ENCODE measurements at places on chromosomes 1 and 21.
A peak's percentile ranks its signal among the peaks of the same experiment; 100 is the strongest.

DNA sequence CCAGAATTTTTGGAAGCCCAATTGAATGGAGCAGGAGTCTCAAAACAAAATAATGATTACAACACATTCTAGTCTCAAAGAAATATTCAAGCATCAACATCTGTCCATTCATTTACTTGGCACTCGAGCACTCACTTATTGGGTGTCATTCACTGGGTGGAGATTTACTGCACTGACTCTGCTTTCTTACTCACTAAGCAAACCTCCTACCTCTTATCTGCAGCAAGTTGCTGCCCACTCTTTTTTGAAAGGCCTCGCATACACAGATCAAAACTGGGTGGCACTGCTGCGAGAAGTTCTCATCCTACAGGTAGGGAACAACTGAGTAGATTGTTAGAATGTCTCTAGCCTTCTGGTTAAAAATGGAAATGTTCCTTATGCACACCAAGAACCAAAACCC, 18.0 kb downstream of the RHBDL2 start:
- H3K4me1 ChIP-seq = no peaks in the 10 kb centered on the region
- DNase-seq = no peak
- no peak overlapping the region for H3K27ac ChIP-seq
- no peaks in the 10 kb centered on the region for H3K36me3 ChIP-seq

GRCh38 chr1:245957427-245957826, 549.7 kb downstream of the SMYD3 start:
- H3K36me3 ChIP-seq = no peaks in the 10 kb centered on the region
- no peaks in the 10 kb centered on the region for H3K27me3 ChIP-seq
- peak overlapping the region; percentile 86 for H3K27ac ChIP-seq
- H3K4me3 ChIP-seq = no peak overlapping the region

DNA sequence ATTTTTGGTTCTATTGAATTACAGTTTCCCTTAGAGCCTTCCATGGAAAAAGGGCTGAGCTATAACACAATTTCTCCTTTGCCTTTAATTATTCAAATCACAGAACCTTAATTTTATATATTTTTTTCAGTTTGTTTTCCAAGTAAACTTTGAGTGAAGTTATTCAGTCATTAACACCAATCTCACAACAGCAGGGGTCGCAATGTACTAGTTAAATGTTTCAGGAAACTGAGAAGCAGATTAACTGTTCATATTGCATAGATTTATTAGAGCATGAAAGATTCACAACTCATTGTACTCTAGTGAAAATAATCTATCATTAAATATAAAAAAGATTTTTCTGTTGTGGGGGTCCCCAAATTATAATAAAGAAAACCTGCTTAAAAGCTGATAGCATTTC, 64.1 kb downstream of the KIFAP3 start:
- no peaks in the 10 kb centered on the region for H3K27me3 ChIP-seq
- no peak overlapping the region for H3K27ac ChIP-seq
- peaks cover 5% of the 10 kb centered on the region for H3K36me3 ChIP-seq
- H3K4me1 ChIP-seq = no peaks in the 10 kb centered on the region
- no peak overlapping the region for H3K4me3 ChIP-seq

DNA sequence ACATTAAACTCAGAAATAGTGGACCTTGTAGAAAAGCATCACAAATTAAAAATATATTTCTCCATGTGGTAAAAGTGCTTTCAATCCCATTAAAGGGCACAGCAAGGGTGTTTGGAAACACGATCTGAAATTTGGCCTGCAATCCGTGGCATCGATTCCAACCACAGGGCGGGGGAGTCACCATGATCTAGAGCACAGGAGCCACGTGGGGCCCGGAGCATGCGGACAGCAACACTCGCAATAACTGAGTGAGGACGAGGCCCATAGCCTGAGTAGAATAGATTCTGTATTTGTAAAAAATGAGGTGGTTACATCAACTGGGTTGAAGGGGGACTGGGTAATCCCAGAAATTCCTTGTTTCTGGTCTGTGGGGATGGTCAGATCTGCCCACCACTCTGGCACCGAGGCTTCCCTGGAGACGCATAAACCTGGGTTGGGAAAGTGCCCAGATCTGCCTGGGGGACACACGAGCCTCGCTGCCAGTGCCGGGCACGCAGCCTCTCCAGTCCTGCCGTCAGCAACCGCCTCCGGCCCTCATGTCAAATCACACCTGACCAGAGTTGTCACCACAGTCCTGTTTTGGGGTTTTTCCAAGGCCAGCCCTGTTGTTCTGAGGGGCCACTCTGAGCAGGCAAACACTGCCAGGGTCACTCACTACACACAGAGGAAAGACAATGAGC, 104.3 kb downstream of the PGBD5 start:
- H3K4me3 ChIP-seq = no peak overlapping the region
- no peaks in the 10 kb centered on the region for H3K36me3 ChIP-seq
- no peak overlapping the region for H3K27ac ChIP-seq
- H3K27me3 ChIP-seq = peaks cover 6% of the 10 kb centered on the region

DNA sequence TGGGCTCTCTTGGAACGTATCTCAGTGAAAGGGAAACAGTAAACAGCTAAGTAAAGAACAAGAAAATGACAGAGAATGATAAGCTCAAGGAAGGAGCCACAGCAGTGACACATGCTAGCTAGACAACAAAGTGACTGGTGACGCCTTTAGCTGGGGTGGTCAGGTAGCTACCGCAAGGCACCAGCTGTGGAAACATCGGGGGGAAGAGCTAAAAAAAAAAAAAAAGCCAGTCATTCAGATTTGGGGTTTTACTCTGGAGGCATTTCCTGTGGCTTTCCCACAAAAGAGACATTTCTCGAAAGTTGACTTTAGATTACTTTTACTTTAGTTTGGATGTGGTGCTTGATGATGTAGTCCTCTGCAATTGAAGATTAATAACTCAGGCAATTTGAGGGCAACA, 2.1 kb downstream of the FHAD1 start:
- DNase-seq = no peak
- H3K36me3 ChIP-seq = no peaks in the 10 kb centered on the region
- no peaks in the 10 kb centered on the region for H3K27me3 ChIP-seq
- peaks cover 2% of the 10 kb centered on the region for H3K4me1 ChIP-seq

DNA sequence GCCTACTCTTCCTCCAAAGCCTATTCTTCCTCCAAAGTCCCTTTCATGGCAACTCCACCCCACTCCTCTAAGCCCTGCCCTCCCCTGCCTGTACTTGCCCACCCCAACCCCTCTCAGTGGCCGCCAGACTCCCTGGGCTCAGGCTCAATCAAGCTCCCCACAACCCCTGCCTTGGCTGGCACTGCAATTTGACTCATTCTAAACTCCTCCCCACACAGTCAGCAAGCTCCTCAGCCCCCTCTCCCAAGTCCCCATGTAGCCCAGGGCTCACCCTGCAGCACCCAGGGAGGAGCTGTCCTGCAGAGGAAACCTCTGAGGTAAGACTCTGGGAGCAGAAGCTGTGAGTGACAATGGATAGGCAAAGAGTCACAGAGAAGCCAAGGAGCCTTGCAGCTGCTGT, 3.6 kb upstream of the VSIG8 start:
- no peaks in the 10 kb centered on the region for H3K36me3 ChIP-seq
- no peak overlapping the region for H3K27ac ChIP-seq
- no peak overlapping the region for H3K4me3 ChIP-seq

DNA sequence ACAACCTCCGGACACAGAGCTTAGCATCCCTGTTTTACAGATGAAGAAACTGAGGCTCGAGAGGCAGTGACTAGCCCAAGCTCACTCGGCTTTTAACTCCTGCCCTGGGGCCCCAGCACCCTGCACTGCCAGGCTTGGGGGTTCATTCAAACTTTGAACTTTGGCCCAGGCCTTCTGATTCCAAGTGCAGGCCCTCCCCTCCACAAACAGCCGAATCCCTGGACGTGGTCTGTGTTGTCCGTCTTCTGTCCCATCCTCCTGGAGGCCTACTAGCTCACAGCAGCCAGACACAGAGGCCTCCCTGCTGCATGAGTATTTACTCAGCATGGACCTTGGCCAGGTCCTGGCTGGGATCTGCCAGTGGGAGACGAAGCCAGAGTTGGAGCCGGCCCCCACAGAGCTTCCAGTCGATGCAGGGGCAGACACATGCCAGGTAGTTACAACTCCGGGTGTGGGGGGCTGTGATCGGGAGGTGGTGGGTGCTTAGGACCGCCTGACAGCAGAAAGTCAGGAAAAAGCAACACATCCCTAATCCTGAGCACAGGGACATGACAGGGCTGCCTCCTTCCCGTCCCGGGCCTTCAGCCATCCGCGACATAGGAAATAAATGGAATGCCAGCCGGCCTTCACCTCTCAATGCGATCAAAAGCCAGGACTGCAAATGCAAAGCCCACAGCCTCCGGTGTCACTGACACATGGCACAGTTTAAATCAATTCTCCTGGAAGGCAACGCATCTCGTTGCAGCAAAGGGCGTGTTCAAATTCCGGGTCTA, 7.4 kb downstream of the IFFO2 start:
- no peak for DNase-seq
- H3K36me3 ChIP-seq = no peaks in the 10 kb centered on the region
- no peaks in the 10 kb centered on the region for H3K27me3 ChIP-seq
- H3K4me3 ChIP-seq = peak overlapping the region; percentile 27
- peaks cover 66% of the 10 kb centered on the region for H3K4me1 ChIP-seq
- peak overlapping the region; percentile 100 for H3K27ac ChIP-seq

DNA sequence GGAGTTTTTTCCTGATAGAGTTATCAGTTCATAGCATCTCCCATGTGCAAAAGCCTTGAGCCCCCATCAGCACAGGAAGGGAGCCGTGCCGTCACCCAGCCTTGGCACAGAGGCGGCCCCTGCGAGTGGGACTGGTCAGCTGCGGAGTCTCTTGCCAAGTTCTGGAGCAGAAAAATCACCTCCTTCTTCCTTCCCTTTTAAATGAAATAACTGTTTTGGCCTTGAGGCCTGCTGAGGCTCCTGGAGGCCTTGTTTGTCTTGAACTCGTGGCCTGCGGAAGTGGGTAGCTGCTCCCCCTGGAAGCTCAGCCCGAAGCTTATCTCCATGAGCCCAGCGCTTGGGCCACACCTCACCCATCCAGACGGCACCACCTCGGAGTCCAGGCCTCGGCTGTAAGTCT, 145.7 kb upstream of the TMEM51 start:
- no peak overlapping the region for H3K4me3 ChIP-seq
- no peaks in the 10 kb centered on the region for H3K36me3 ChIP-seq
- no peak overlapping the region for H3K27ac ChIP-seq
- no peaks in the 10 kb centered on the region for H3K27me3 ChIP-seq
- no peaks in the 10 kb centered on the region for H3K4me1 ChIP-seq

- H3K4me3 ChIP-seq = no peak overlapping the region
- H3K36me3 ChIP-seq = peaks cover 5% of the 10 kb centered on the region
- no peak overlapping the region for H3K27ac ChIP-seq
- peaks cover 7% of the 10 kb centered on the region for H3K4me1 ChIP-seq
- H3K27me3 ChIP-seq = no peaks in the 10 kb centered on the region
Measured at GRCh38 chr1:54337928-54338327, 68.3 kb downstream of the SSBP3 start.

DNA sequence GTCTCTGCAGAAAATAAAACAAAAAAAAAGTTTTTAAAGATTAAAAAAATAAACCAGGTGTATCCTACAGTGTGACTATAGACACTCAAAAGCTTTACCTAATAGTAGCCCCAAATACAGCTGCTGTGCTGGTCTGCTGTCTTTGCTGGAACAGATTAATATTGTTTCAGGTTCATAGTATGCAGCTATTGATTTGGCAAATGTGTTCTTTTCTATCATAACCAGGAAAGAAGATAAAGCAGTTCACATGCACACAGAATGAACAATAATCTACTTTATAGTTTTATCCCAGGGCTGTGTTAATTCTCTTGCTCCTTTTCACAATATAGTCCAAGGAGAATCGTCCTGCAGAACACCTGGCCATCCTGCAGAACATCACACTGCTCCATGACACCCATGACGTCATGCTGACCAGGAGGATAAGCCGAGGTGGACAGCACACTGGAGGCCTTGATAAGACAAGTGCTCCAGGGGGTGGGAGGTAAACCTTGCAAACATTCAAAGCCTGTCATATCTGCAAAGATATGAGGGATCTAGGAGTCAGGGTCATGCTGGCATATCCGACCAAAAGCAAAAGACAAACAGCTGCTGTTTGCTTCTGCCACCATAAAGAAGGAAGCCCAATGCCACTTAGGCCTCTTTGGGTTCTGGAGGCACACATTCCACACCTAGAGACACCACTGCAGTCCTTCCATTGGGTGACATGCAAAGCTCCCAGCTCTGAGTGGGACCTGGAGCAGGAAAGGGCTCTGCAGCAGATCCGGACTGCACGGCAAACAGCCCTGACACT, 86.1 kb upstream of the SLC2A1 start:
- no peak overlapping the region for H3K27ac ChIP-seq
- H3K36me3 ChIP-seq = no peaks in the 10 kb centered on the region
- H3K27me3 ChIP-seq = no peaks in the 10 kb centered on the region
- DNase-seq = no peak
- H3K4me3 ChIP-seq = no peak overlapping the region

DNA sequence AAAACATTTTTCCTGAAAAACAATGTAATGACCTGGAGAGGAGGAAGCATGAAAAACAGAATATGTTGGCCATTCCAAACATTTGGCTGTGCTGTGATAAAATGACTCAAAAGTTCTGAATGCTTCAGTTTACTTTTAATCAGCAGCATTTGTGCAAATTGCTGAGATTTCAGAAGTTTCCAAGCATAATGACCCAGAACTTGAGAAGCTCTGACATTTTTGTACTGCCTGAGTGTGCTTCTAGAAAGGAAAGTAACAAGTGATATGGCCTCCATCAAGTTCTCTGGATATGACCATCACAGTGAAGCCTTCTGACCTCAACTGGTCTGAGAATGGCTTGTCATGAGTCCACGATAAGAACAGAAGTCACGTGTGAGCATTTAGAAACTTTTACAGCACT, 283.4 kb upstream of the ZRANB2 start:
- no peak overlapping the region for H3K4me3 ChIP-seq
- H3K36me3 ChIP-seq = no peaks in the 10 kb centered on the region
- no peaks in the 10 kb centered on the region for H3K27me3 ChIP-seq
- no peaks in the 10 kb centered on the region for H3K4me1 ChIP-seq
- no peak for DNase-seq
- H3K27ac ChIP-seq = no peak overlapping the region

DNA sequence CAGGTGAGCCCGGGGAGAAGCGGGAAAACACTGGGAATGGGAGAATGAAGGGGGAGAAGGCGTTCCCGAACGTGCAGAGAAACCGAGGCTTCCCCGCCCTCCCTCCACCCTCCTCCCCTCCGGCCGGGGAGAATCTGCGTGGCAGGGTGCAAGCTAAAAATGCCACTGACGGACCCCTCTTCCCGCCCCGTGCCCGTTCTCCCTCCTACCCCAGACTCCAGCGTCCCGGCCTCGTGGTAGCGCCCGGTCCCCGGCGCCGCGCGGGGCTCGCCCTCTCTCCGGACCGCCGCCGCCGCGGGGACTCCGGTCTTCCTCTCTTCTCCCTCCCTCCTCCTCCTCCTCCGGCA, 81.6 kb upstream of the AK4 start:
- H3K36me3 ChIP-seq = no peaks in the 10 kb centered on the region
- peak overlapping the region; percentile 75 for H3K27ac ChIP-seq
- no peaks in the 10 kb centered on the region for H3K27me3 ChIP-seq
- peak overlapping the region; percentile 75 for H3K4me3 ChIP-seq

GRCh38 chr1:9792156-9793042, 31.4 kb downstream of the CLSTN1 start:
- H3K27me3 ChIP-seq = no peaks in the 10 kb centered on the region
- no peak for DNase-seq
- peaks cover 2% of the 10 kb centered on the region for H3K4me1 ChIP-seq
